Uterus (tissue), 4 donors: ENCODE measurements at places on chromosomes 12 and 14. TPM values are rescaled to one million over a fixed set of nuclear protein-coding genes. Genes with fewer than 3 reads are reported as not detected.

DNA sequence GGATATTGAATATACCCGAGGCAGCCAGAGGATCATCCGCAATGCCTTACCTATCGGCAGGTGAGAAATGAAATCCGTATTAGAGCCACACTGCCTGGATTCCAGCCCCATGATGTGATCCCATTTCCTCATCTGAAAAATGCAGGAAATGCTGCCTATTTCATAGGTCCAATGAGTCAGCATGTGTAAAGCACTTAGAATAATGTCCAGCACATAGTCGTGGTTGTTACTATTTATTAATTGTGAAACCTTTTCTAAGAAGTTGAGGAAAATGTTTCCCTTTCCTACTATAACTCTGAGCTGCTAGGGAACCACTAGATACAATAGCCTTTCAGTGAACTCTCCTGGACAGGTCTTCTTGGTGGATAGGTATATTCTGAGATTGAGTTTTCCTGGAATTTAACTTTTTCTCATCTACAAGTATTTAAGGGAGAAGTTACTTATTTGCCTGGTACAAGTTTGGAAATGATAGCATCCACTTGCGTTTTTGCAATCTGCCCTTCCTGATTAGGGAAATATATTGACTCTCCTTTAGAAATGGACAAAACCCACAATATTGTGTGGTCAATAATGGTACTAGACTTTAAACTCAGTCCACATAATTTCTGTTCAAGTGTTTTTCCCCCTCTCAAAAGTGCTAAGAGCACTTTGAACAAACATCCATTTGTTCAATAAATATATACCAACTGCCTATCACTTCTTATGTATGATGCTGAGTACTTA, 12.2 kb downstream of the POLR3B start:
- DNase-seq: no peak

DNA sequence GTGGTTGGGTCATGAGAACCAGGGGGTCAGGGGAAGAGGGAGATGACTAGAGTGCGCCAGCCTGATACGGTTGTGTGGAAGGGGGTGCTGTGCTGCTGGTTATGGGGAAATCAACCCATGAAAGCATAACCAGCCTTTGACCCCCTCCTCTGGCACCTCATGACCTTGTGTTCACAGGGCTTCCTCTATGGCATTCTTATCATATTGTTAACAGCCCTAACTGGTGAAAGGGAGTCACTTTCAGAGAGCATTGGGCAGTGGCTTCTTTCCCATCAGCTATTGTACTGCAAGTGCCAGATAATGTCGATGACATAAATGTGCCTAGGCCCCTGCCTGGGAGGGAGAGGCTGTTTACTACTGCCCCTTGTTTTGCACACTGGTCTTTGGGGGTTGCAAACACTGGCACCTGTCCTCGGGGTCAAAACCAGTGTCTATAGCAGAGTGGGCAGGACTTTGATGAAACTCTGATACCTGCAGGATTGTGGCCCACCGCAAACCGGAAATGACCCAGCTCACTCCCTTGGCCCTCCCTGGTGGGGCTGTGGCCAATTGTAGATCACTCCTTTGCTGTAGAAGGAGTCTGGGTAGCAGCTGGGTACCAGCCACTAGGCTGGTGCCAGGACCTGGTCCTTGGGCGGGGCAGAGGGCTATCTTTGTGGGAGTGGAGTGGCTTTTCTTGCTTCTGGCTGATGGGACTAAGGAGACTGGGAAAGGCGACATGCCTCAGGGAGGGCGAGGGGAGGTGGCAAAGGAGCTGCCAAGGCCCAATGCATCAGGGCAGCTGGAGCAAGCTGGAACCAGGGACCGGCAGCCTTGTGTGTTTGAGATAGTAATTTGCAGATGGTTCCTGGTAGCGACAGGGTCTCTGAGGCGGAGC, 634 bp upstream of the TMEM63C start:
- no peak for DNase-seq

GRCh38 chr14:83300476-83301064, 1766.9 kb upstream of the SEL1L start:
- no peak for DNase-seq

The TAS2R8 gene
- total RNA-seq: not detected

DNA sequence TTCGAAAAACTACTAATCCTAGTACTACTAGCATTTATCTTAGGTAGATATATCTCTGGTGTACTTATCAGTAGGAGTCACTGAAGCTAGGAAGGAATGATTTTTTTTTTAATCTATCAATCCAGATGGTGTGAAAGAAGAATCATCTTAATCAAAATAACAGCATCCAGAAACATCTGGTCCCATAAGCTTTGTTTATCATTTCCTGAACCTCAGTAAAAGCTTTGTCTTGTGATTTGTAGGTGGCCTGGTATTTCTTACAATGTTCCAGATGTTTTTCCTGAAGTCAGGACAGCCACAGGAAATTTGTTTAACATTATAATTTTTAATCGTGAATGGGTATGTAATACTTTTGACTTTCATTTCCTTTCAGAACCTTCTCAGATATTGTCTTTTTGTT, 28.0 kb upstream of the LUM start:
- DNase-seq: no peak

GRCh38 chr12:122882908-122883558, 12.9 kb downstream of the VPS37B start:
- no peak for DNase-seq

The BCAT1 gene
- 23.6 TPM for total RNA-seq

DNA sequence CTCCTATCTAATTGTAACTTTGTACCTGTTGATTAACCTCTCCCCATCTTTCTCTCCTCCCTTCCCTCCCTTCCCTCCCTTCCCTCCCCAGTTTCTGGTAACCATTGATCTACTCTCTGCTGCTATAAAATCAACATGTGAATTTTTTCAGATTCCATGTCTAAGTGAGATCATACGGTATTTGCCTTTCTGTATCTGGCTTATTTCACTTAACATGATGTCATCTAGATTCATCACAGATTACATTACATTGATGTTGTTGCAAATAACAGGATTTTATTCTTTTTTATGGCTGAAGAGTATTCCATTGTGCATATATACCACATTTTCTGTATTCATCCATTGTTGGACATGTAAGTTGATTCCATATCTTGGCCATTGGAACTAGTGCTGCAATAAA, 68.0 kb upstream of the FBXO33 start:
- DNase-seq: no peak

GRCh38 chr14:94548999-94549985, 11.9 kb upstream of the SERPINA4 start:
- DNase-seq: peak; percentile 45

- DNase-seq: no peak
These were observed 160.8 kb upstream of the ALG10B start for GRCh38 chr12:38155526-38156496.
